ENCODE measurements at places on chromosomes 3 and 15. TPM values are rescaled to one million over a fixed set of nuclear protein-coding genes. Genes with fewer than 3 reads are reported as not detected.

WNT5A gene
- total RNA-seq, result 2.2 TPM

IMPG2 gene
- total RNA-seq, result 0.38 TPM

ETV5 gene
- total RNA-seq, result 15.1 TPM

ARPP19 gene
- total RNA-seq, result 176 TPM

MUSTN1 gene
- 78.5 TPM for total RNA-seq

STAC gene
- 2.7 TPM for total RNA-seq

SATB1 gene
- 10.9 TPM for total RNA-seq

NAALADL2 gene
- total RNA-seq, result 12.3 TPM

THPO gene
- total RNA-seq, result 0.71 TPM

MB21D2 gene
- 6.3 TPM for total RNA-seq

CPOX gene
- 12.7 TPM for total RNA-seq

GLDN gene
- 8.1 TPM for total RNA-seq

AMOTL2 gene
- 56.5 TPM for total RNA-seq

SLC28A2 gene
- total RNA-seq, result not detected

CCR3 gene
- not detected for total RNA-seq

SI gene
- not detected for total RNA-seq

ECE2 gene
- not detected for total RNA-seq

Data from posterior vena cava (tissue), 2 donors.